Stimulated activated CD4-positive, alpha-beta T cell treated with anti-CD3 and anti-CD28 coated beads, Interleukin-2, amount 100 ng/mL, for 4 hours (primary cell): ENCODE measurements at places on chromosomes 7 and 10.

DNA sequence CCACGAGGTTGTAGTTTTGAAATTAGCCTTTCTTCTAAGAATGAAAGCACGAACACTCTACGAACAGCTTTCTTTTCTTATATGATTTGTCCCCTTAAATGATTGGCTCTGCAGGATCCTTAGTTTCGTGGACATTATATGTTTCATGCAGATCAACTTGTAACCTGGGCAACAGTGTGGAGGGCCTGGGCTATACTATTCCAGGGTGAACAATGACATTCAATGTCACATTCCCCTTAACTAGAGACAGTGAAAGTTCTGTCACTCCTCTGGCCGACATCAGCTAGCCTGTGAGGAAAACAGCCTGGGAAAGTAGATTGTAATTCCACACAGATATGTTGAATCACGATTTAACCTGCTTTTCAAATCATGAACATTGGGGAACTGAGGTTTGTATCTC, 23.4 kb downstream of the TAS2R16 start:
- no peak for DNase-seq

GRCh38 chr10:51001587-51001986, 72.7 kb upstream of the PRKG1 start:
- no peak for DNase-seq

- no peak for DNase-seq
These were observed 259.3 kb downstream of the SNX13 start for GRCh38 chr7:17680943-17681351.

- DNase-seq, result no peak
These were observed 151.5 kb downstream of the GLI3 start for GRCh38 chr7:42085531-42085930.

DNA sequence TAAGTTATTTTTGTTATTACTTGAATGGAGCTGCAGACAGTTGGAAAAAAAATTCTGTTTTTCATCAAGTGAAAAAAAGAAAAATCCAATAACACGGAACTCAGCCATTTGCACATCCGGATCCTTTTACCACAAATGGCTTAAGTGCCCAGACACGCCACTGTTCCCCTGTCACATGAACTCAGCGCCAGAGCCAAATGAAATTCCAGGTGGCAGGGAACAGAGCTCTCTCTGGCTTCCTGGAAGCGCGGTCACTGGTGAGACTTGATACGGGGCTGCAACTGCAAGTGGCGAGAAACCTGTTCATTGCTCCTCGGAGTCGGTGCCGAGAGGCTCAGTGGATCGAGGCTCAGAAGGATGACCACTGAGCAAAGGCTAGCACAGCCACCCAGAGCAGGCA, 60.8 kb upstream of the NPTX2 start:
- DNase-seq, result no peak

DNA sequence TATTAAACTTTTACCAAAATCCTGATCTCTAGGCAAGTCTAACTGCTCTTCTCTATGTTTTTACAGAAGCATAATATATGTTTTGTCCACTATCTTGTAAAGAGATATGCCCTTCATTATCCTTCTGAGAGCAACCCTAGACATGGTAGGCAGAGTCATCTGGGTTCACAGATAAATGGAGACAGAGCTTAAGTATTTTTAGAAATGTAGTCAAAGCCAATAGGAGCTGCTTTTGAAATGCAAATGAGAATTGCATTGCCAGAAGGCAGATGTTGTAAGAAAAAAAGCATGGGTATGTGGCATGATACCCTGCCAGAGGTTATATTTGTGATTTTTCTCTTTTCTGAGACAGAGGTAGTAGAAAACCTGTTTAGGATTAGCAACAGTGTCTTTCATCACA, 964.8 kb downstream of the SORCS3 start:
- no peak for DNase-seq

GRCh38 chr10:43731486-43731885, 82.8 kb upstream of the ZNF32 start:
- DNase-seq, result no peak

DNA sequence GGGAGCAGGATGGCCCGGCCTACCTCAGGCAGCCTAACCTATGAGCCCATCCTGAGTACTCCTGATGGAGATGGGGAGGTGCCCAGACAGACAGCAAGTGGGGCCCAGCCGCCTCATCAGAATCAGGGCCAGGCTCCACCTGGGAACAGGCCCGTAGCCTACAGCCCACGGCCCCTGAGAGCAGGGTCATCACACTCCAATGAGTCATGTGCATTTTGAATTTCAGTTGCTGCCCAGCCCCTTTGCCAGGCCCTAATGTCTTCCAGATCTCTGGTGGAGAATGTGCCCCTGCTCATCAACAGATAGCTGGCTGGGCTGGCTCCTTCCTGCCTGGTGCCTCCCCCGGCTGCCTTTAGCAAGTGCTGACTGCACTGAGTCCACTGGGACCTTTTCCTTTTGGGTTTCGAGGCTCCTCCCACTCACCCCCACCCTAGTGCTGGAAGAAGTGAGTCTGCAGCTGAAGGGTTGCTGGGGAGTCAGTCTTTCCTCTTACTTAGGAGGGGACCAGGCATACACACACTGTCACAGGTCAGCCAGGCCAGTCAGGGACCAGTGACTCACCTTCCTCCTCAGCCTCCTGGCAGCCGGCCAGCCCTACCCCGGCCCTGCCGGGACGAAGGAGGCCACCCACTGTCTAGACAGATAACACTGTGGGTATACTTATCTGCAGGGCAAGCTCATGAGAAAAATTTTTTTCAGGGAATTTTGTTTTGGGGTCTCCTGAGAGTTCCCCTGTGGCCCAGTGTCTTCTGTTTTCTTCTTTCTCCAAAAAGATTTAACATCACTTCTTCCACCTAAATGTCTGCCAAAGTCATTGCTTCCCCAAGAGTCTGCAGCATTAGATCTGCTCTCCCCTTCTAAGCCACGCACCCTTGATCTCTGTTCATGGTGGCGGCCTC, 9.1 kb upstream of the ASIC3 start:
- DNase-seq, result peak; percentile 74

- DNase-seq, result no peak
These were observed 47.8 kb upstream of the CALD1 start for GRCh38 chr7:134731616-134732015.

- no peak for DNase-seq
These were observed 165.6 kb downstream of the ZEB1 start for GRCh38 chr10:31484431-31485135.

DNA sequence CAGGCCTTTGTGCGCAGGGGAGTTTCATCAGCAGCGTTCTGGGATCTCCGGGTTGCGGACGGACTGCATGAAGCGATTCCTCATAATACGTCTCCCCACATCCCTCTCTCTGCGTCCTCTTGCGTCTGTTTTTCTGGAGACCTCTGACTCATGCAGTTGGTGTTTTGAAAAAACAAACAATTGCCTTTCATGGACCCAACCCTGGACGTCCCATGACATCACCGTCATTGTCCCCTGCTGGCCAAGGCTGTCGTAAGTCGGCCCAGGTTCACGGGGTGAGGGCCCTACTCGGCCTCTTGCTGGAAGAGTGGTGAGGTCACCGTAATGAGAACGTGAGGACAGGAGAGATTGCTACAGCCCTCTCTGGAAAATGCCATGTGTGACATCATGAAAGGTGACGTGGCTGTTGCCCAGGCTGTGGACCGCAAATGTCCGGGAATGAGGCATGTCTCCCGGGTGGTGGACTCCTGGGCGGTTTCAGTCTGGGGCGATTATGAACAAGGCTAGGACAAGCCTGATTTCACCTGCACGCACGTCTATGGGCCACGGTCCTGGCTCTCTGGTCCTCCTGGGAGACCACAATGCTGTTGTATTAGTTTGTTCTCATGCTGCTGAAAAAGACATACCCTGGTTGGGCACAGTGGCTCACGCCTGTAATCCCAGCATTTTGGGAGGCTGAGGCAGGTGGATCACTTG, 9.8 kb upstream of the MAFK start:
- DNase-seq, result no peak

DNA sequence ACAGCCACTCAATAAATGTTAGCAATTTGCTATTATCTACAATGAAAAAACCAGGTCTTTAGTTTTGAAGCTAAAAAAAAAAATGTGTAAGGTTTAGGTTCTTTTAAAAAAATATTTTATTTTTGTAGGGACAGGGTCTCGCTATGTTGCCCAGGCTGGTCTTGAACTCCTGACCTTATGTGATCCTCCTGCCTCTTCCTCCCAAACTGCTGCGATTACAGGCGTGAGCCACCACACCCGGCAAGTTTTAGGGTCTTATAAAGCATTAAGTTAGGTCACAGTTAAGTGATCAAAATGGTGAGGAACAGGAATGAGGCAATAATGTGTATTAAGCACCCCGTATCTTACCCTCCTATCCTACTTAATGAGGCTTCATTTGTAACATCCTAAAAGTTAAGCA, 774 bp downstream of the SEM1 start:
- no peak for DNase-seq

DNA sequence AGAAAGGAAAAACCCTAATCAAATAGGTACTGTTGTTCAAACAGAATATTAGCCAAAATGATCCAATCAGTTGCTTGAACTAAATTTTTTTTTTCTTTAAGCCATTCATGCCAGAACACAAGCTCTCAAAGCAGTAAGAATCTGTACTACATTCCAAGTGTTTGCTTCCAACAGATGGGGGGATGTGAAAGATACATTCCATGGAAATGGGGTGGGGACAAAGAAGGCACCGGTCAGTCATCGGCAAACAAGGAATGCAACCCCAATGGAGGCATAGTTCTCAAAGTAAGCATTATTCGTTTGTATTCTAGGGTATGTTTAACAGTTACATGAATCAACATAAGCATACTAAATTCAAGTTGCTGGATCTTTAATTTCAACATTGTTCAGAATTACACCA, 32.5 kb downstream of the C10orf143 start:
- DNase-seq, result no peak

- DNase-seq, result no peak
These were observed 36.8 kb downstream of the PPIF start for GRCh38 chr10:79383974-79384606.

DNA sequence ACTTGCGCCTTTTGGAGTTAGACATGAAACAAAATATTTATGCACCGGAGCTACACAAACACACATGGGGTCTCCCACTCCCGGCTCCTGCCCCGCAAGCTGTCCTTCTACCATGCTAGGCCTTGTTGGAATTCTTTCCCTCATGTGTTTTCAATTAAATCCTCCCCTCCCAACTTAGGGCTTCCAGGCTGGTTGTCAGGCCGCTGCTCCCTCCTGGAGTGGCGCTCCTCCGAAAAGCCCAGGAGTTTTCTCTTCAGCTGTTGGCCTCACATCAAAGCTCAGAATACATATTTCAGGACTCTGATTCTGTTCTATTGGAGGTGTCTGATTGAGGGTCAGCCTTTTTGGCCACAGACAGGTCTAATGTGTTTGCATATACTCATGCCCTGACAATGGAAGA, 113.3 kb downstream of the FANK1 start:
- no peak for DNase-seq

GRCh38 chr10:10658172-10658785, 359.4 kb upstream of the CELF2 start:
- DNase-seq, result no peak

DNA sequence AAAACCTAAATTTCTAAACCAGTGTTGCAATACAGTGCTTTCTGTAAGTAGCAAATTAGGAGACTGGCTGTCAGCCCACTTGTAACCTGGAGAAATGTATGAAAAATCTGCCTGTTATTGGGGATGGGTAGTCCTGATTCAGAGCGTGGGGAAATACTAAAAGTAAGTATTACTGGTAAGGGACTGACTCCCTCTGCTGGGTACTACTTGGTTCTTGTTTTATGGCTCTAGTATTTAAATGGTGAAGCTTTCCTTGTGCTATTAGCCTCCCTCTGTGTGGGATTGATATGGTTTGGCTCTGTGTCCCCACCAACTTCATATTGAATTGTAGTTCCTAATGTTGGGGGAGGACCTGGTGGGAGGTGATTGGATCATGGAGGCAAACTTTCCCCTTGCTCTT, 886.1 kb downstream of the SORCS1 start:
- DNase-seq, result no peak

GRCh38 chr7:88040694-88041093, 106.6 kb downstream of the ADAM22 start:
- no peak for DNase-seq

GRCh38 chr7:150820578-150821198, 20.1 kb downstream of the TMEM176A start:
- no peak for DNase-seq

DNA sequence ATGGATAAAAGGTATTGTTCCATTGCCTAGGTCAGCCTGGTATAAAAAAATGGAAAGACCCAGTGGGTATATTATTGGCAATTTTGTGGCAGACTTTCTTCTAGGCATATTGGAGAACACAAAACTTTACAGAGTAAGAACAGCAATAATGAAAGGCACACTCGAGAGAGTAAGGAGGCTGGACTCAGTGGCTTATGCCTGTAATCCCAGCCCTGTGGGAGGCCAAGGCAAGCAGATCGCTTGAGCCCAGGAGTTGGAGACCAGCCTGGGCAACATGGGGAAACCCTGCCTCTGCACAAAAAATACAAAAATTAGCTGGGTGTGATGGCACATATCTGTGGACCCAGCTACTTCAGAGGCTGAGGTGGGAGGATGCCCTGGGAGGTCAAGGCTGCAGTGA, 158.2 kb downstream of the FAM107B start:
- DNase-seq, result no peak

GRCh38 chr7:114832906-114833595, 88.8 kb upstream of the MDFIC start:
- no peak for DNase-seq

DNA sequence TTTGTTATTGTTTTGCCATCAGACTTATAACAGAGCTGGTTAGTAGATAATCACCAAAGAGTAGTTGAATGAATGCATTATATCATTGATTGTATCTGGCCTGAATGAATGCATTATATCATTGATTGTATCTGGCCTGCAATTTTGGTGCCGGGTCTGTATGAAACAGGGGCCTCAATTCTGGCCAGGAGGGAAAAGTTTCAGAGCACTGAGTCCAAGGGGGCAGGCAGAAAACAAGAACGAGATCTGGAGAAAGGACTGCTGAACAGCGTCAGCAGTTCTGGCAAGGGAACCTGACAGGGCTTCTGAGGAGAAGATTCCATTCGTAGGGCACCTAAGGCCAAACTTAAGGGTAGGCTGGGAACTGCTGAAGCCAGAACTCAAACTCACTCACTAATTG, 128.0 kb downstream of the SEMA3C start:
- DNase-seq, result no peak

DNA sequence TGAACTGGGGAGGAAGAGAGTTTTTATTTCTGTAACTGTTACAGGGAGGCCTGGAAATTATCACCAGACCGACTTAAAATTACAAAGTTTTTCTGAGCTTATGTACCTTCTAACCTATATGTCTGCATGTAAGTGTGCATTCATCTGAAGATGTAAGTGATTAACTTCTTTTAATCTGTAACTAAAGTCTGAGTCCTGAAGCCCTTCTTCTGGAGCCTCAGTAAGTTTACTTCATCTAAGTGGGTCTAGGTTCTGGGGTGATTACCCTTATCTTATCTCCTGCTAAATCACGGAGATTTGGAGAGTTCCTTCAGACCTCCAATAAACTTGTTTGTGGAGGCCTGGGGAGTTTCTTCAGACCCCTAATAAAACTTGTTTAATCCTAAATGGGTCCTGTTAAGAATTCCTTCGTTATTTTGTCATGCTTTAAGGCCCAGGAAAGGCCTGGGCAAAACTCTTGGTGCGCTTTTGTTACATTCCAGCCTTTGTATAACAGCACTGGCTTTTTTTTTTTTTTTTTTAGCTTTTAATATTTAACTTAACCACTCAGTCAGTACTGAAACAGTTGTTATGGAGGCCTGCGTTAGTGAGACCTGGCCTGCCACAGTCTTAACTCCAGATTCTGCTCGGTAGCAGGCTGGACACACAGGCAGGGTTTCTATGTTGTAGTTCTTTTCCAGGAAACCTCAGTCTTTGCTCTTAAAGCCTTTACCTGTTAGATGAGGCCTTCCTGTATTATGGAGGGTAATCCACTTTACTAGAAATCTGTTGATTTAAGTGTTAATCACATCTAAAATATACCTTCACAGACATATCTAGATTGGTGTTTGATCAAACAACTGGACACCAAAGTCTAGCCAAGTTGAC, 33.0 kb downstream of the TPST1 start:
- no peak for DNase-seq
